ENCODE measurements at places on chromosomes 13 and 19.

DNA sequence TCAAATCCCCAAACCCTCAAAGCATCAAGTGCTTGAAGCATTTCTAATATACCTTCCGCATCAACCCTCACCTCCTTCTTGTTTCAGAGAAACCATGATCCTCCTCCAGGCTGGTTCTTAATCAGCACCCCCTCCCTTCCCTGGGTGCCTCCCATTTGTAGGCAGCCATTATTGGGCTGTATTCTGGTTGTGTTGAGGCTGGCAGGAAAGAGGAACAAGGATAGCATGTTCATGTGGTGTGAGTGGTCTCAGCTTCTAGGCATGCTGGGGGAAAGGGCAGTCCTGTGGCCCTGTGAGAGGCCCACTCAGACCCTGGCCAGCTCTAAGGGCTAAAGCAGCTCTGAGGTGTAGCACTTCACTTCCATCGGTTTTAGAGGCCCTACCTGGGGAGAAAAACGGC, 18.9 kb upstream of the TRIM13 start:
- no peak for DNase-seq

DNA sequence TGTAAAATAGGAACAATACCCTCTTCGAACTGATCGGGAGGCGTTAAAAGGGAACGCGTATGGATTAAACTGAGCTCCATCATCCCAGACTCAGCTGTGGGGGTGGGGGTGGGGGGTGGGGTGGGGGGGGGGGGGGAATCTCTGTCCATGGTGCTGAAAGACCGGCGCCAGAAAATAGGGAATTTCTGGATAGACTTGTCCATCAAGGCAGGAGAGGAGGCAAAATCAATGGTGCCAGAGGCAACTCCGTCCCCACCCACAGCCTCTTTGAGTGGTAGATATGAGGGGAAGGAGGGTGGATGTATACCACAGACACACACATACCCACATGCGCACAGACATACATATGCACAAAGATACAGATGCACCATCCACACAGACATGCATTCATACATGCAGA, 37.4 kb downstream of the ZNF787 start:
- DNase-seq = no peak

DNA sequence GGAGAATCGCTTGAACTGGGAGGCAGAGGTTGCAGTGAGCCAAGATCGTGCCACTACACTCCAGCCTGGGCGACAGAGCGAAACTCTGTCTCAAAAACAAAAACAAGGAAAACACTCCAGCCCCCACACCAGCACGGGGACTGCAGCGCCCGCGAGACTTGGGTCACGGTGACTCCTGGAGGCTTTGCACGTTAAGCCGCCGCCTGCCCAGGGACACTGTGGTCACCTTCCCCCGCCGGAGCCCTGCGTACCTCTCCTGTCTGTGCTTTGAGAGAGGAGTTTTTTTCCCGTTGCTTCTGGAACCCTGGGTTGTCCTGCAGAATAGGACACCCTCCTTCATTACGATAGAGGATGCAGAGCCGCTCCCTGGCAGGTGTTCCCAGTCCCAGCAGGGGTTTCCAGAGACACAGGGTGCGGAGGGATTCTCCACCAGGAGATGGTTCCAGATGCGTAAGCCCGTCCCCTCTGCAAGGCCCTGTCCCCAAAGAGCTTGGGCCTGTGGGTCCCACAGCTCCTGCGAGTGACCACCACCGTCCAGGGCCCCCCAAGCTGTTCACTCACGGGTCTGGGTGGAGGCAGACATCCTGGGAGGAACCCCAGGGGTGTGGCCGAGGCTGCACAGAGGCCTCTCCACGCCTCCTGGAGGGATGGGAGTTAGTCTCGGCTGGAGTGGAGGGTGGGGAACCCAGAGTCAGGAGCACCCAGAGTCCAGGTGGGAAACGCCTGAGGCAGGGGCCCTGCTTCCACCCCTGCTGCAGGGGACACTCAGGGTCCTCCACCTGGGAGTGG, 42.8 kb upstream of the NDUFS7 start:
- no peak for DNase-seq

DNA sequence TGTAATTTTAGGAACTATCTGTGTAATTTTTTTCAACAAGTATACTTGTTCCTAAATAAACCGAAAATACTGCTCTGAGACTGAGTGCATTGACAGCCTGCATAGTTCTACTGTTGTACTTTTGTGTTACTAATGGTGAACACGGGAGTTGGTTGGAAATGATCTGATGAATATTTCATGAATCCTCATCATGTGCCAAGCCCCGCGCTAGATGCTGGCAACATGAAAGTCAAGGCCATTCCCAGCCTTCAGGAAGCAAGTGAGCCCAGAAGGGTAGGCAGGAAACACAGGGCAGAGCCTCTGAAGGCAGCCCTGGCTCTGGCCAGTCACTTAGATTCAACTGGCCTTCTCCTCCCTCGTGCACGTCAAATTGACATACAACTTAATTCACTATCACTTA, 106.1 kb downstream of the ABCC4 start:
- no peak for DNase-seq
